NCI-H2171 (cell line): ENCODE measurements at places on chromosomes 16 and 17.
A peak's percentile ranks its signal among the peaks of the same experiment; 100 is the strongest.

DNA sequence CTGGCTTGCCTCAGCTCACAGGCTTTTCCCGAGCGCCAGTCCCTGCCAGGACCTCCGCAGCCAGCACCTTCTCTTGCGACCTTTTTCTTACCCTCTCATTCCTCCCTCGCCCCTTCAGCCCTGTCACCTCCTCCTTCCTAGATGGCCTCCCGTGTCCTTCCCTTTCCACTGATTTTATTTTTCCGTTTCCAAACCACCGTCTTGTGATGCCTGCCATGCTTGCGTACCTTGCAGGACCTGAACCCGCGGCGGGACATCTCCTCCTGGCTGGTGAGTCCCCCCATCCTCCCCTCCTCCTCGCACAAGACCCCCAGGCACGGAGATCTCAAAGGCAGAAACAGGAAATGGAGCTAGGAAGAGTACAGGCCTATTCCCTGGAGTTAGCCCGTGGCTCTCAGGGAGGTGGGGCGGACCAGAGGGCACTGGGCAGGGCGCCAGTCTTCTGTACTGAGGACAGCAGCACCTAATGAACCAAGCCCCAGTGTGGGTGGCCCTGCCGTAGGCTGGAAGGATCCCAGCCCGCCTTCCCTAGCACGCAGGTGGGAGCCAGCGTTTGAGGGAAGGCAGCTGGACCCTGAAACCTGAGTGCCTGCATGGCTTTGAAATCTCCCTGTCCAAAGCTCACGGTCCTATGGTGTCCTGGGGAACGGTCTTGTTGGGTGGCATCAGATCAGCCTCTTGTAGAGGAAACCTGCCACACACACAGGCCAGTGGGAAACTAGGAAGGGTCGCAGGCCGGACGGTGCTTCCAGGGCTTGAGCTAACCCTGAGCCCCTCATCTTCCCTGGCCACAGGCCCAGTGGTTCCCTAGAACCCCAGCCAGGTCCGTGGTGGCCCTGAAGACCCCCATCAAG is 612 bp downstream of the CISD3 start:
- DNase-seq: no peak

GRCh38 chr16:2511128-2511800 is 2.5 kb upstream of the ATP6V0C start:
- DNase-seq: no peak

DNA sequence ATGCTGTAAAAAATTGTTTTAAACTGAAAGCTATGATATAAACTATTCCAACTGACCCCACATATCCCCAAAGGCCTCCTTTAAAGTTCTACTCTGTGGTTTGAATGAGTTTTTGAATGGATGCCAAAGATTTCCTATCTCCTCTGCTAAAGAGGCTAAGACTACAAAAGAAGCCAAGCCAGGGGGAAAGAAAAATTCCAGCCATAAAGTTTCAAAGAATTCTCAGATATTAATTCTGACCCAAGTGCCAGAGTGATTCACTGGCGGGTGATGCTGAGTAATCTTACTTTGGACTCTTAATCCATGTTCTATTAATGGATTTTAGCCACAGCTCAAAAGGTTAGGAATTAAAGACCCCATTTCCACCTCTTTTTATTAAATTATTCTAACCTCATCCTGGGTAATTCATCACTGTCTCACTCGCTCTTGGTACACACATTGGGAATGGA is 60.7 kb downstream of the HS3ST3A1 start:
- no peak for DNase-seq

GRCh38 chr17:4180791-4181190 is 37.8 kb downstream of the CYB5D2 start:
- peak; percentile 21 for DNase-seq

DNA sequence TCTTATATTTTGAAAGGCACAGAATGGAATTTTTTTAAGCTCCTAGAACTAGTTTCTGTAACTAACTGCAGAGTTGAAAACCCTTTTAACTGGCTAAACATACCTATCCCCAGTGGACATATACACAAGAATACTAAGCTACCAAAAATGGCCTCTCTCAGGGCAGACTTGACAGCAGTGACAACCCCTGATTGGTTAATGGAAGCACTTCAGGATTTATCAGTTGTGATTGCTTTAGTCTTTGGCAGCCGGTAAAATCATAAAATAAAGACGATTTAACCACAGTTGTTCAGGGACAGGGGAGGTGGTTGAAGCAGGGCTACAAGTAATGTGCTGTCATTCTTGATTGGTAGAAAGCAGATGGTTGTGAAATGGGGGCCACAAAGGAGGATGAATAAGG is 452.0 kb upstream of the SOX9 start:
- no peak for DNase-seq

- no peak for DNase-seq
Measured at GRCh38 chr17:14959106-14959648, 305.9 kb downstream of the PMP22 start.

DNA sequence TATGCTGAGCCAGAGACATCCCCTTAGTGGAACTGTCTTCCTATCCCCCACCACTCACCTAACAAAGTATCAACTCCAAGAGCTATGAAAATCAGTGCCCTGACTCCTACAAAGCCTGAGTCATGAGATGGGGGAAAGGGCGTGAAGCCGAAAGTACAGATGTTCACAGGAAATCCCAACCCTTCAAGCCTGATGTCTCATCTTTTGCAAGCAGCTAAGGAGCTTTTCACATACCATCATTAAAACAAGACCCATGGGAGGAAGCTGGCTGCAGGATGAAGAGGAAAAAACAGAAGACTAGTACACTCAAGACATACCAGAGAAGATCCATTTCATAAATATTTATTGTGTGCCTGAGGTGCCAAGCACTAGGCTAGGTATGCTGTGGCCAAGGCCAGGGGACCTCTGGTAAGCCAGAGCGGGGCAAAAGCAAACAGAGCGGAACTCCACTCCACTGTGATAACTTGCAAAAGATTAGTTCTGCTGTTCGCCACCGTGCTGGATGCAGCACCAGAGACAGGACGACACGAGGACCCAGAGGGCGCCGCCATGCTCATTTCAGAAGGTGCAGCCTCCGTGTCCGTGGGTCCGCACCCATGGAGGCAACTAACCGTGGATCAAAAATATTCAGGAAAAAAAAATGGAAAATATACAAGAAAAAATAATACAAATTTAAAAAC is 4.5 kb upstream of the MNT start:
- no peak for DNase-seq

- no peak for DNase-seq
Measured at GRCh38 chr17:35374766-35375344, 1.4 kb upstream of the SLFN11 start.

- DNase-seq: no peak
Measured at GRCh38 chr17:11241611-11242226, 706 bp downstream of the SHISA6 start.

DNA sequence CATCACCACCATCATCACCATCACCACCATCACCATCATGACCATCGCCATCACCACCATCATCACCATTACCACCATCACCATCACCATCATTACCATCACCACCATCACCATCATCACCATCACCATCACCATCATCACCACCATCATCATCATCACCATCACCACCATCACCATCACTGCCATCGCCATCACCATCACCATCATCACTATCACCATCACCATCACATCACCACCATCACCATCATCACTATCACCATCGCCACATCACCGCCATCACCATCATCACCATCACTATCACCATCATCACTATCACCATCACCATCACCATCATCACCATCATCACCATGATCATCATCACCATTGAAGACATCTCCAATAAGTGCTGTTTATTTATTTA is 16.8 kb upstream of the MED9 start:
- no peak for DNase-seq

GRCh38 chr17:6651919-6652452 is 424 bp downstream of the C17orf100 start:
- peak; percentile 15 for DNase-seq

DNA sequence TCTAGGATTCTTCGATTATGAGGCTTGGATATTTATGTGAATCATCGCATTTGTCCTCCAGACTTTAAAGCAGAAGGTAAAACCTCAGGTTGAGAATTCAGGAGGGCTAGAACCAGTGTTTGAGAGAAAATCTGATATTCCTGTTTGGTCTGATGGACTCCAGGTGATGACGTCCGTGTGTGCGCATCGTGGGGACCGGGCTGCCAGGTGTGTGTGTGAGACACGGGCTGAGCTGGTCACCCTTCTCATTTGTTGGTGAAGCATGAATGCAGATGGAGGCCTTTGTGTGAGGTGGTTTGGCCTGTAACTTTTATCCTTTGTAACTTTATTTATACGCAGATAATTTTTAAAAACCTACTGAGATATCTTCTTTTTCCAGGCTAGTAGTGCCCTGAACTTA is 42.8 kb downstream of the ZNF750 start:
- no peak for DNase-seq

GRCh38 chr17:50935996-50936266 is 69.8 kb upstream of the TOB1 start:
- no peak for DNase-seq

DNA sequence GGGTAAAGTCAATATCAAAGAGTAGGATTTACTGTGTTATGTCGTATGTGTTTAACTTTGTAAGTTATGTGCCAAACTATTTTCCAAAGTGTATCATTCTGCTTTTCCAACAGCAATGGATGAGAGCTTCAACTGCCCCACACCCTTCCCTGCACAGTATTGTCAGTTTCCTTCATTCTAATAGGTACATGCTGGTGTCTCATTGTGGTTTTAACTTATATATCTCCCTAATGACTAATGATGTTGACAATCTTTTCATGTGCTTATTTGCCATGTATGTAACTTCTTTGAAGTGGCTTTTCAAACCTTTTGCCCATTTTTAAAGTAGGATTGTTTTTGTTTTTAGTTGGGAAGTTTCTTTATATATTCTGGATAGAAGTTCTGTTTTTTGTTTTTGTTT is 3.8 kb downstream of the DDX19B start:
- no peak for DNase-seq

GRCh38 chr16:71927383-71927782 is 32.1 kb downstream of the IST1 start:
- DNase-seq: peak; percentile 42

GRCh38 chr16:6047325-6047724 is 949.7 kb upstream of the EEF2KMT start:
- no peak for DNase-seq
